Small intestine (tissue), 16 donors: ENCODE measurements at places on chromosomes 1 and 21. TPM values are rescaled to one million over a fixed set of nuclear protein-coding genes. Genes with fewer than 3 reads are reported as not detected.

- H3K27me3 ChIP-seq, result no peaks in the 10 kb centered on the region
- peak; percentile 45 for DNase-seq
- H3K36me3 ChIP-seq, result no peaks in the 10 kb centered on the region
- peaks cover 6% of the 10 kb centered on the region for H3K4me1 ChIP-seq
- no peak overlapping the region for H3K4me3 ChIP-seq
- no peak overlapping the region for H3K27ac ChIP-seq
Measured at GRCh38 chr1:115238336-115239147, 99.5 kb downstream of the NGF start.

DNA sequence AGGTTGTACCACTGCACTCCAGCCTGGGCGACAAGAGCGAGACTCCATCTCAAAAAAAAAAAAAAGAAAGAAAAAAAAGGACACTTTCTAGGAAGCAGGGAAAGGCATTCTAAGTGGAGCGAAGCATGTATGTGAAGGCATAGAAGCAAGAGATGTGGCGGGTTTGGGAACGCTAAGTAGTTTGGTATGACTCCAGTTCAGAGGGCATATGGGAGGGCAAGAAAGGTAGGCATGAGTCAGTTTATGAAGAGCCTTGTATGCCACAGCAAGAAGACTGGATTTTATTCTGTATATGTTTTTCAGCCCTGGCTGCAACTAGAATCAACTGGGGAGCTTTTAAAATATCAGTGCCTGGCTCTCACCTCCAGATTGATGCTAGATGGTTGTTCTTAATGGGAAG lies 4.4 kb upstream of the ELOVL1 start:
- H3K36me3 ChIP-seq, result no peaks in the 10 kb centered on the region
- H3K27ac ChIP-seq, result no peak overlapping the region
- DNase-seq, result no peak

- DNase-seq, result no peak
- no peak overlapping the region for H3K4me3 ChIP-seq
- H3K27ac ChIP-seq, result no peak overlapping the region
- H3K4me1 ChIP-seq, result no peaks in the 10 kb centered on the region
Measured at GRCh38 chr1:52593495-52593894, 8.7 kb upstream of the GPX7 start.

- no peak overlapping the region for H3K27ac ChIP-seq
- no peak for DNase-seq
- H3K27me3 ChIP-seq, result no peaks in the 10 kb centered on the region
- H3K4me1 ChIP-seq, result no peaks in the 10 kb centered on the region
- no peak overlapping the region for H3K4me3 ChIP-seq
Measured at GRCh38 chr1:86991549-86992186, 77.2 kb downstream of the HS2ST1 start.

- H3K4me1 ChIP-seq, result no peaks in the 10 kb centered on the region
- no peak for DNase-seq
- no peaks in the 10 kb centered on the region for H3K27me3 ChIP-seq
- no peaks in the 10 kb centered on the region for H3K36me3 ChIP-seq
- H3K27ac ChIP-seq, result no peak overlapping the region
- no peak overlapping the region for H3K4me3 ChIP-seq
Measured at GRCh38 chr1:97870589-97870988, 50.2 kb downstream of the DPYD start.

- no peaks in the 10 kb centered on the region for H3K4me1 ChIP-seq
- H3K36me3 ChIP-seq, result no peaks in the 10 kb centered on the region
- H3K27me3 ChIP-seq, result no peaks in the 10 kb centered on the region
- no peak overlapping the region for H3K27ac ChIP-seq
Measured at GRCh38 chr1:65156910-65157545, 9.0 kb downstream of the AK4 start.

DNA sequence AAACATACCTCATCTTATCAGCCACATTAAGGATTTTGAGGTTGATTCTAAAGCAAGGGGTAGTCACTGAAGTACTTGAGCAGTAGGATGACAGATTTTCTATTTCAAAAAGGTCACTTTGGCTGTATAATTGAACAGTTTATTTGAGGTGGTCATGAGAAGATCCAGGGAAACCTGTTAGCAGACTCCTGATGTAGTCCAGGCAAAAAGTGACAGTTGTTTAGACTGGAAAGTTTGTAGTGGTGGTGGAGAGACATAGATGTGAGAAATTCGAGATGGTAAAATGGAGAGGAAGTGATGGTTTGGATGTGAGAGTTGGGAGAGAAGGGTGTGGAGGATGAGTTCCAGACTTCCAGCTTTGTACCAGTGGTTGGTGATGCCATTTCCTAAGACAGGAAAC lies 7.5 kb downstream of the FAM163A start:
- DNase-seq, result no peak
- H3K27ac ChIP-seq, result no peak overlapping the region
- no peak overlapping the region for H3K4me3 ChIP-seq
- H3K36me3 ChIP-seq, result no peaks in the 10 kb centered on the region
- no peaks in the 10 kb centered on the region for H3K27me3 ChIP-seq
- H3K4me1 ChIP-seq, result no peaks in the 10 kb centered on the region

GRCh38 chr1:41495210-41495948 lies 10.9 kb upstream of the EDN2 start:
- no peaks in the 10 kb centered on the region for H3K36me3 ChIP-seq
- peak; percentile 48 for DNase-seq
- peak overlapping the region; percentile 53 for H3K27ac ChIP-seq
- peaks cover 19% of the 10 kb centered on the region for H3K4me1 ChIP-seq

- no peak for DNase-seq
- H3K36me3 ChIP-seq, result peaks cover 48% of the 10 kb centered on the region
- H3K4me3 ChIP-seq, result no peak overlapping the region
- no peaks in the 10 kb centered on the region for H3K4me1 ChIP-seq
- no peak overlapping the region for H3K27ac ChIP-seq
Measured at GRCh38 chr1:22518379-22518778, 44.9 kb upstream of the EPHA8 start.

- H3K4me1 ChIP-seq, result peaks cover 35% of the 10 kb centered on the region
- peak overlapping the region; percentile 81 for H3K27ac ChIP-seq
- H3K27me3 ChIP-seq, result no peaks in the 10 kb centered on the region
- peak; percentile 54 for DNase-seq
- no peaks in the 10 kb centered on the region for H3K36me3 ChIP-seq
- no peak overlapping the region for H3K4me3 ChIP-seq
Measured at GRCh38 chr21:35015435-35016024, 33.6 kb downstream of the RUNX1 start.

GRCh38 chr1:27598902-27599528 lies 4.9 kb downstream of the AHDC1 start:
- no peak overlapping the region for H3K4me3 ChIP-seq
- no peak for DNase-seq
- H3K36me3 ChIP-seq, result peaks cover 65% of the 10 kb centered on the region
- H3K27ac ChIP-seq, result peak overlapping the region; percentile 53

- no peaks in the 10 kb centered on the region for H3K4me1 ChIP-seq
- peak overlapping the region; percentile 32 for H3K27ac ChIP-seq
- no peak for DNase-seq
- H3K36me3 ChIP-seq, result no peaks in the 10 kb centered on the region
Measured at GRCh38 chr1:111515291-111516004, 12.0 kb upstream of the ADORA3 start.

Gene S100A7
- not detected for polyA plus RNA-seq

Gene DHRS3
- polyA plus RNA-seq, result 71.1 TPM

Gene JAM2
- polyA plus RNA-seq, result 13.3 TPM
